ENCODE measurements at places on chromosomes 6 and 20.

DNA sequence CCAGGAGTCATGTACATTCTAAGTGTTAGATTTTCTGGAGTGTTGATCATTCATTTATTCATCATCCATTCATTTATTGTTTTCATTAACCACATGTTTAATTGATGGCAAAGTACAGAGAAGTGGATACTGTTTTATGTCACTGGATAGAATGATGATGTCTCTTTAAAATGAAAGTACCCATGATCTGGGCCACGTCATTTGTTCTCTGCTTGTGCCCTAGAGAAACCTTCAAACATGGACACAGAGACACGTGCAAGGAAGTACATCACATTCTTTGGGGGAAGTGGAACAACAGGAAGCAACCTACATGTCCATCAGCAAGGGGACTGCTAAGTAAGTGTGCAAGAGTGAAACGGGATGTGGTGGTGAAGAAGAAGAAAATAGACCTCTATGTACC, 75.8 kb upstream of the TSHZ2 start:
- no peak for DNase-seq

DNA sequence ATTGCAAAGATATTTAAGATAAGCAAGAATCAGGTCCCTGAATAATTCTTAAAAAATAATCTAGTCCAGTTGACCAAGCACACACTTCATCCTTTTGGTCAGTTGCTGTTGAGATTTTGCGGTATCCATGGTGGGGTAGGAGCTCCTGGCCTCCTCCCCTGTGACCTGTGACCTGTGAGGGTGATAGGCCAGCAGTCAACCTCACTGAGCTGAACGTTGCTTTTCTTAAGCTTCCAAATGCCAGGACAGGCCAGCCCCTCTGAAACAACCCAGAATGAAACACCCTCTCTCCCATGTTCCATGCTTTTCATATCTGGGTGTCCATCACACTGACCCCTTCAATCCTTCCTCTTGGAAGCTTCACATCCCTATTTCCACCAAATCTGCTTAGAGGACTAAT, 164.9 kb downstream of the THBS2 start:
- no peak for DNase-seq

DNA sequence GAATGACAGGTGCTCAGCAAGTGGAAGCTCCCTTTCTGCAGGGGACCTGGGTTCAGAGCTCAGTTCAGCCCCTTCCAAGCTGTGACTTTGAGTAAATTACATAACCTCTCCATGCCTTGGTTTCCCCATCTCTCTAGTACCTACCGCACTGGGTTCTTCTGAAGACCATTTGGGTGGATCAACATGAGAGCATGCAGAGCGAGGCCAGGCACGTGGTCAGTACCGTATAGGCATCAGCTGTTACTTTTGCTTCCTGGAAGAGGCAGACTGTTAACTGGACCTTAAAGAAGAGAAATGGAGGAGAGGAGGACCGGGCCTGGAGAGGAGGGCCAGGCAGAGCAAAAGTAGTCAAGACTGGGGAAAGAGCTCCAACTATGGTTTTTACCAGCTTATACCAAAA, 1.7 kb upstream of the MYLK2 start:
- DNase-seq: no peak

- no peak for DNase-seq
Measured at GRCh38 chr6:6414931-6415330, 94.5 kb upstream of the F13A1 start.

DNA sequence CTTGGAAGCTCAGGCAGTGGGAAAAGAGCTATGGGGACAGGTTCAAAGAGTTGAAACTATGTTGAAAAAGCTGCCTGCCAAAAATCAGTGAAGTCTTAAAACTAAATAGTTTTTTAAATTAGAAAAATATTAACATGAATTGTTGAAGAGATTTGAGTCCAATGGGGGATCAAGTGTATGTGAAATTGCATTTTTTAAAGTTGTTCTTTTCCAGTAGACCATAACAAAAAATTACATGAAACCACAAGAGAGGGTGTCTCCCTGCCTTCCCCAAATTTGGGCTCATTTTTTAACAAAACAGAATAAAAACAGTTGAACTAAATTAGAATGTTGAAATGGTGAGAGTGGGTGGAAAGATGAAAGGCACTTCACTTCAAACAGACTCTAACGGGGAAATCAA, 31.5 kb upstream of the COL10A1 start:
- no peak for DNase-seq

GRCh38 chr6:89287351-89288028, 27.6 kb downstream of the GABRR2 start:
- no peak for DNase-seq

- DNase-seq: no peak
Measured at GRCh38 chr6:122620902-122621301, 10.7 kb downstream of the PKIB start.

DNA sequence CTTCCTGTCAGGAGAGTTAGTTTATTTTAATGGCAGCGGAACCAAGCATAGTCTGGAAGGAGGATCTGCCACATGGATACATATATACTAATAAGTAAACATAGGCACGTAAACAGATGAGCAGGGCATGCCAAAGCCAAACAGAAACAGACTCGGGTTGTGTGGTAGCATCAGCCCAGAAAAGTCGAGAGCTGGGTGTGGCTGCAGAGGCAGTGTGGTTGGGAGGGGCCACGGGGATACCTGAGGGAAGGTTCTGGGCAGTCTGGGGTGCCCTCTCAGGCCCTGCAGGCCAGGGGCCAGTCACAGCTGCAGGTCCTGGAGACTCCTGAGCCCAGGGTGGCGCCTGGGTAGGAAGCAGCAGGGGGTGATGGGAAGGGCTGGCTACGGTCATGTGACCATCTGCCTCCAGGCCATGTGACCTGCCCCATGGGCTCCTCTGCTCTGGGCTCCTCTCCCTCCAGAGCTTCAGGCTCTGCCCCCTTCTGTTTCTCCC, 42.8 kb upstream of the MRPS10 start:
- DNase-seq: no peak

DNA sequence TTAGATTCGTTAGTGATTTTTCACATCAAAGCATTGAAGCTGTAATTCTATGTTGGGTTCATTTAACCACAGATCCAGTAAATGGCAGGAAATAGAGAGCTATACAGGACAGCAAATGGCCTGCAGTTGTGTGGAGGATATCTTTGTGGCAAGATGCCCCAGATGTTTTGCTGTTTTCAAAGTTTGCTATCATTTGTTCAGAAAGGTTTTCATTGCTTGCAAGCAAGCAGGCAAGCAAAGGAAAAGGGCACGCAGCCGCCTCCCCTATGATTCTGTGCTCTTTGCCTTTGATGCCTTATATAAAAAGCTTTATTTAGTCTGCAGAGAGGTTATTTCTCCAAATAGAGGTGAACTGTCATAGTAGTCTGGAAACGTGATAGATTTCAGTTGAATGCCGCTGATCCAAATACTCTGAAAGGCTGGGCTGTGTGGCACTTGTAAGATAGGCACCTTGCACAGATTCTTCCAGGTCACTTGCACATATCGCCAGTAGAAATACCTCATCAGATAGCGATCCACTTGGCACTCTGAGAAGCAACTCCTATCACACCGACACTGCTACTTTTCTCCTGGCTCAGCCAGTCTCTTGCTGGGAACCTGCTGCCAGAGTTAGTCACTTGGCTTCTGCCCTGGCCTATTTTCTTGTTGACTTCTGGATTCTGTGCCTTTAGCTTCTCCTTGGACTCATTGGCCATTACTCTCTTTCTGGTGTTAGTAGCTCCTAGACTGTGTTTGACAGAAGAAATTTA, 66.4 kb downstream of the UTRN start:
- no peak for DNase-seq

DNA sequence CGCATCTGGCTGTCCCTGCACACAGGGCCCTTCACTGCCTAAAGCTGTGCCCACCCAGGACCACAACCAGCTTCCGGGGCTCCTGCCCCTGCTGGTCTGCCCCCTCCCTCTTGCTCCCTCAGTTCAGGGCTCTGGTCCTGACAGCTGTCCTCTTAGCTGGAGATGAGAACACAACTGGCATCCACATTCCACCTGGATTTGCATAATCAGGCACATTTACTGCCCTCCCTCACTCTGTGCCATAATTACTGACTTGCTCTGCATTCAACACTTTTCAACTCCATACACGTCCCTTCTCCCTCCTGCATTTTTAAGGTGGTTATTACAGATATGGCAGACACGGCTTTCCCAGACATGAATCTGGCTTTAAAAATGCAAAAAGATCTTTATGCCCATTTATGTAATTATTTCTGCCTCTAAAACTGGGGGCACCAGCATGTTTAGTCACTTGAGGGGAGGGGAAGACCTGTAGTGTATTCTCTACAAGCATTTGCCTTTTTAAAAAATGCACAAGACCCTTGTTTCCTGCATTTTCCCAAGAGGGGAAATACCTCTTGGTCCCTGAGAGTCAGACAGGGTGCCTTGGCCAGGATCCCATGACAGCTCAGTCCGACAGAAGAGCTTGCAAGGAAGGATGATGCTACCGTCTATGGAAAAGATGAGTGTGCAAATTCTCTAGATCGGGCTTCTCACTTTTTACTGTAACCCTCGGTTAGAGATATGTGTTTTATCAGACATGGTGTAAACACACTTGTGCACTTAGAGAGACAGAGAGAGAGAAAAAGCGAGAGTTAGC, 401.8 kb downstream of the PREX1 start:
- no peak for DNase-seq

- no peak for DNase-seq
Measured at GRCh38 chr20:38055848-38056247, 22.3 kb downstream of the RPRD1B start.

- no peak for DNase-seq
Measured at GRCh38 chr6:165821754-165822153, 158.7 kb upstream of the PDE10A start.
